GM03348 (cell line): ENCODE measurements at places on chromosomes 11 and 22.

DNA sequence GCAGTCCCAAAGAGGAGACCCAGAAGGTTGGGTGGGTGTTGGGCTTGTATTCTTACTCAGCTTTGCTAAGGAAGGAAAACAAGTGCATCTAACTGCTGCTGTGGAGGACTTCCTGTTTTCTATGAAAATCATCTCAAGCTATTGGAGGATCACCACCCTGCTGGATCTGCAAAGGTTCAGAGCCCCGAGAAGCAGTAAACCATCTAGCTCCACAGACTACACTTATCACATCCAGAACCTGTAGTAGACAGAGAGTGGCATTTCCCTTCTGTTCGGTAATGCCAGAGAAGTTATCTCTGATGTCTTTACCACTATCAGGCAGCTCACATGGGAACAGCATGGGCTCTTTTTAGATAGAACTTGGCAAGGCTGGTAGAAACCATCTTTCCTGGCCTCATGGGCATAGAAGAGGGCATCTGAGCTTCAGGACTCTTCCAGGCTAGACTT lies 21.7 kb downstream of the KCNJ1 start:
- no peak for DNase-seq

GRCh38 chr11:134634897-134635831 lies 223.1 kb upstream of the B3GAT1 start:
- no peak for DNase-seq

DNA sequence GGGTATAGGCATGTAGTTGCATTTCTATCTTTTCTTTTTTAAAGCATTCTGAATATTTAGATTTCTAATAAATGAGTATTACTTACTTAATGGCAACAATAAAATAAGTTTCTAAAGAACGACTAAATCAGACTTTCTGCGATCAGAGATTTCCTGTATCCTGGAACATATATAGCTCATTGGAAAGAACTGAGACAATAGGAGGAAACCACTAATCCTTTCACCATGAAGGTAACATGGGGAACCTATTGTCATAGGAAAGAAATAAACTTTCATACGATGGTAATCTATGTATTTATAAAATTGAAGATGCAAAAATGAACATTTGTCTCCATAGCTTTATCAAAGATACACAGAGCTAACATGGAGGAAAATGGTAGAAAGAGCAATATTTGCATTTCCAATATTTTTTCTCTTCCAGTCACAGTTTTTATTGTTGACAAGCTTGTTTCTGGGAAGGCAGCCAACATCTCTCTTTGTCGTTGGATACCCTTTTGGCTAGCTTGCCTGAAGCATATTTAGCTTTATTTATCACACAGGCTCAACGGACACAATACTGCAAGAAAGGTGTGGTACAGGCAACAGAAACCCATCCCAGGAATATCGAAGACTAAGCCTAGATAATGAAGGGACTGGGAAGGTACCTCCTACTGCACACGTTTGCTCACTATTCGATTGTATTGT lies 293.3 kb upstream of the MPPED2 start:
- DNase-seq, result no peak

GRCh38 chr22:20238901-20239675 lies 29.0 kb downstream of the RTN4R start:
- peak; percentile 71 for DNase-seq

GRCh38 chr11:128318856-128319474 lies 268.4 kb downstream of the ETS1 start:
- no peak for DNase-seq

- no peak for DNase-seq
Observed at GRCh38 chr11:120134931-120135228, 3.0 kb downstream of the TRIM29 start.

- DNase-seq, result peak; percentile 33
Observed at GRCh38 chr11:3894128-3894731, 38.8 kb downstream of the STIM1 start.

- DNase-seq, result peak; percentile 55
Observed at GRCh38 chr11:33936725-33937604, 45.1 kb upstream of the LMO2 start.
